Dermis blood vessel endothelial cell (primary cell): ENCODE measurements at places on chromosomes 7 and 10.

DNA sequence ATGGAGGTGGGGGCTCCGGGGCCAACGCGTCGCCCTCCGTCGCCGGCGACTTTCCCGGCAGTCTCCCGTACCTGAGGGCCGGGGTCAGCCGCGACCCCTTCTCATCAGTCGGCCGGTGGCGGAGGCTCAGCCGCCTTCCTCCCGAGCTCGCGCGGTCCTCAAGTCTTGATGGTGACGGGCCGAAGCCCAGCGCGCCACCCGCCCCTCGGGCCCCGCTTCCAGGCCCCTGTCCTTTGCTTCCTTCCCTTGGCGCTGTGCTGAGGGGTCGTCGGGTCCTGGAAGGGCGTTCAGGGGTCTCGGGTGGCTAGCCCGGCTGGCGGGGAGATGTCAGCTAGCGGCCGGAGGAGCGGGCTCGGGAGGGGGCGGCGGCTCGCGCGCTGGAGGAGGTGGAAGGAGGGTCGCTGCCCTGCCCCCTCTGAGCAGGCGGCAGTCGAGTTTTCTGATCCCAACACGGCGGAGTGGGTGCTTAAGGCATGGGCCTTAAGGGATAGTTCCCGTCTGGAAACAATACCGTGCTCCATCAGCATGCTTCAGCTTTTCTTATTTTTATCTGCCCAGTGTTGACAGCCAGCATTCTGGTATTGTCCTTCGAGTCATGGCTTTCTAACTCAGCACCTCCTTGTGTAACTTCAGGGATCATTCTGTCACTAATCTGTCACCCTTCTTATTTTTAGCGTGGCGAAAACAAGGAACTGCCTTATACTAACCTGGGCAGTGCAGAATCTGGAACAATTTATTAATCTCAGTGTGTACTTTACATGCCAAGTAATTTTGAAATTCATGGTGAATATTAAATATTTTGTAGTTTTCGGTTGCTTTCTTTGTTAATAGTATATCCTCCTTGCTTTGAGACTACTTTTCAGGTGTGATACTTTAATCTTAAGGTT lies 748 bp downstream of the PHTF2 start:
- DNase-seq, result peak; percentile 54

GRCh38 chr7:113131367-113131766 lies 13.0 kb upstream of the SMIM30 start:
- DNase-seq, result no peak

DNA sequence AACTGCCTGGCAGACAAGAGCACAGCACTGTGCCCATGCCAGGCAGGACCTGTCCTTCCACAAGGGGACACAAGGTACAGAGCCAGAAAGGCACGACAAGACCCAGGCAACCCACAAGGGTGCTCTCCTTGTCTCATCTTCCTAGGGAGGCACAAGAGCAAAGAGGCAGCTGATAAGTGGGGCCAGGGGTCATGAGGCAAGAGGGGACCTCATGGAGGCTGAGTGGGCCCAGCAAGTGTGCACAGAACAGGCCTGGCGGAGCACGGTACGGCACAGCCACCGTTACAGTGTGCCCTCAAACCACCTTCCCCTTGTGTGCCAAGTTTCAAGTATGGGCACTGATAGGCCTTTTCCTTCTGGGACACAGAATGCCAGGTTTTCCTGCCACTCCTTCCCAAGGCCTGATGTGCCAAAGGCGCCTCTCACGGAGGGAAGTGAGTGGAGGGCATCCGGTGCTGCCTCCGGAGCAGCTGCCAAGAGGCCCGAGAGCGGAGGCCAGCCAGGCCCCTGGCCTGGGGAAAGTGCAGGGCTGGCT lies 75.6 kb downstream of the FAM53B start:
- DNase-seq, result peak; percentile 63

DNA sequence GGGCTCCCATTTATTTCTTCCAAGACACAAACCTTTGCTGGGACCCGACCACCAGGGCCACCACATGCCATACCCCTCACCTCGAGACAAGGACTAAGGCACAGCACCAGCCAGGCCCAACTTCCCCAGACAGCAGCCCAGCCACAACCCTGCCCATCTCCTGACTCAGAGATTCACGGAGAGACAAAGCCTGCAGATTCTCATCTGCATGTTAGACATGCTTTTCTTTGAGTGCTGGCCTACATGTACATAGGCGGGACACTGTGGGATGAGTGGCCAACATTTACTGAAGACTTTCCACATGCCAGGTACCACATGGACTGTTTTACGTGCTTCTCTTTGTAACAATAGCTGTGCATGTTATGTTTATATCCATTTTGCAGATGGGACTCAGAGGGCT lies 221.3 kb upstream of the ZMIZ1 start:
- DNase-seq, result no peak

- no peak for DNase-seq
Observed at GRCh38 chr7:12422554-12423320, 19.1 kb upstream of the VWDE start.

GRCh38 chr7:130875265-130875741 lies 141.3 kb upstream of the KLF14 start:
- DNase-seq, result peak; percentile 75

GRCh38 chr10:21637795-21638194 lies 103.8 kb downstream of the MLLT10 start:
- no peak for DNase-seq

GRCh38 chr10:78359640-78360091 lies 326.0 kb downstream of the RPS24 start:
- DNase-seq, result no peak

GRCh38 chr10:71351628-71352319 lies 32.7 kb downstream of the SLC29A3 start:
- no peak for DNase-seq

- DNase-seq, result no peak
Observed at GRCh38 chr7:48180981-48181380, 9.7 kb downstream of the ABCA13 start.

- DNase-seq, result no peak
Observed at GRCh38 chr10:5424751-5425150, 12.4 kb downstream of the NET1 start.

GRCh38 chr7:3495954-3496353 lies 194.9 kb downstream of the SDK1 start:
- DNase-seq, result no peak

GRCh38 chr10:10813656-10814055 lies 204.0 kb upstream of the CELF2 start:
- DNase-seq, result no peak

DNA sequence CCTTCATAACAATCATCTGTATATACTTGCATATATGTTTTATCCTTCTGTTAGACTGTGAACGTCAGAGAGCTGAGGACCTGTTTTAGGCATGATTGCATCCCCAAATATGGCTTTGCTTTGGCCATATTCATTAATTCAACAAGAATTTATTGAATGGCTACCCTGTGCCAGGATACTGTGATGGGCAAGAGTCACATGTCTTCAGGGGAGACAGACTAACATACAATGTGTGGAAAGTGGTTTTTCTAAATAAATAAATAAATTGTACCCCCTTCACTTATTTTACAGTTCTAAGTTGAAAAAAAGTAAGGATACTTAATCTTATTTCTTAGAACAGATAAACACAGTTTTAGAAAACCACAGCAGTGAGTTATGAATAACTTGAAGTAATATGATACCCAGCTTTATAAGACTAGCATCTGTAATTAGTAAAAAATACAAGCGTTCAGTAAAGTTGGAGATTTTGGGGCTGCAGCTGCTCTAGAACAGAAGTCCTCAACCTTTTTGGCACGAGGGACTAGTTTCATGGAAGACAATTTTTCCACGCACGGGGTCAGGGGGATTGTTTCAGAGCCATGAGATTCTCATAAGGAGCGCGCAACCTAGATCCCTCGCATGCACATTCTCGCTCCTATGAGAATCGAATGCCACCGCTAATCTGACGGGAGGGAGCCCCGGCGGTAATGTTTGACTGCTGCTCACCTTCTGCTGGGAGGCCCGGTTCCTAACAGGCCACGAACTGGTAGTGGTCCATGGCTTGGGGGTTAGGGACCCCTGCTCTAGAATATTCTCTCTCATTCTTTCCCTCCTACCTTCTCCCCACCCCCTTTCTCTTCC lies 89.4 kb upstream of the MTPN start:
- DNase-seq, result no peak

GRCh38 chr10:114513381-114513792 lies 109.1 kb upstream of the AFAP1L2 start:
- DNase-seq, result no peak

DNA sequence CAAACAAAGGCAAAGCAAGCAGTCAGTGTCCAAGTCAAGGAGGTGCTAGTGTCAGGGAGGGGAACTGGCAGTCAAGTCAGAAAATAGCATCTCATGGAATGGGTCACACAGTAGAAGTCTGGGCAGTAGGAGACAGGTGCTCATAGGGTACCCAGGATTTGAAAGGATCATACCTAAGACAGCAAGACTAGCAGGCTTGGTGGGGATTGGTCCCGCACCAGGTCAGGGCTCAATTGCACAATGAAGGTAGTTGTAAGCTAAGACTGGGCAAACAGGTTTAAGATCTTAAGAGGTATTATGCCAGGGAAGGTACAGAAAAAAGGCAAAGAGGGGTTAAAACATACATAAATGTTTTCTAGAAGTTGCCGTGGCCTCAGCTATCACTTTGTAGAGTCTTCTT lies 181.4 kb upstream of the ETV1 start:
- DNase-seq, result no peak

DNA sequence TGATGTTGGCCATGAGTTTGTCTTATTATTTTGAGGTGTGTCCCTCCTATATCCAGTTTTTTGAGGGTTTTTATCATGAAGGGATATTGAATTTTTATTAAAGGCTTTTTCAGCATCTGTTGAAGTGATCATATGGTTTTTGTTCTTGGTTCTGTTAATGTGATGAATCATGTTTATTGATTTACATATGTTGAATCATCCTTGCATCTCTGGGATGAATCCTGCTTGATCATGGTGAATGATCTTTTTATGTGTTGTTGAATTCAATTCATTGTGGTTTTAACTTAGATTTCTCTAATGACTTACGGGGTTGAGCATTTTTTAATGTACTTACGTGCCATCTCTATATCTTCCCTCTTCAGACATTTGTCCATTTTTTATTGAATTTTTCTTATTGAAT lies 22.9 kb downstream of the DLD start:
- DNase-seq, result no peak
